ENCODE measurements at places on chromosomes 7 and 10.

GRCh38 chr7:154837087-154837486, 165.8 kb downstream of the PAXIP1 start:
- no peak for DNase-seq

- no peak for DNase-seq
Measured at GRCh38 chr10:22598478-22598877, 115.9 kb downstream of the PIP4K2A start.

GRCh38 chr7:114112806-114113205, 194.0 kb upstream of the PPP1R3A start:
- no peak for DNase-seq

DNA sequence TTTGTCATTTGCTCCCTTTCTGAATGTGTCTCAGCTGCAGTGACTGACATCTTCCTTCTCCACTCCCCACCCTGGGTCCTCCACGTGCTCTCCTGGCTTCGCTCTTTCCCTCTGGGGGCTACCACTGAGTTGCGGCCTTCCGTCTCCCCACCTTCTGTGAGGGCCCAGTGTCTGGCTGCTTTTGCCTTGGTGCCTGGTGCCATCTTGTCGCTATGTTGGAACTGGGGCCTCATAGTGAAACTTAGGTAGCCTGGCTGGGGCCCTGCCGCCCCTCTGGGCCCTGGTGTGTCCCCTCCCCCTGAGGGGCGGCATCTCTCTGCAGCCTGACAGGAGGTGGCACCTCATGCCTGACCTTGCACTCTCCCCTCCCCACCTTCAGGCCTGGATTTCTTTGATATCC, 144.1 kb downstream of the ANLN start:
- no peak for DNase-seq

DNA sequence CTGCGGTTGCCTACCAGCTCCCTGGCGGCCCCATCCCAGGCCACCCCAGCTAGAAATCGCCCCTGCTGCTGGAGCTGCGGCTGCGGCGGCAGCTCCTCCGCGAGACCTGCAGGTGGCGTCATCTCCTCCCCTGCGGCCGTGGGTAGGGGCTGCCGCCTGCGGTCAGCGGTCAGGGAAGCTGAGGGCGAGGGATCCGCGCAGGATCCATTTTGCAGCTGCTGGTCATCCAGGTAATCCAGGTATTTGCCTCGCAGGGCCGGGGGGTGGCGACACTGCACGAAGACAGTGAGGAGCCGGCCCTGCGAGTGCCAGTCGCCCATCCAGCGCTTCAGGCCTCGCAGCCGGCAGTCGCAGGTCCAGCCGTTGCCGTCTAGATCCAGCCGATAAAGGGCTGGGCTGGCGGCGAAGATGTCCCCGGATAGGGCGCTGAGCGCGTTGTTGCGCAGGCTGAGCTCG, 1.5 kb downstream of the TRIL start:
- DNase-seq, result peak; percentile 42

DNA sequence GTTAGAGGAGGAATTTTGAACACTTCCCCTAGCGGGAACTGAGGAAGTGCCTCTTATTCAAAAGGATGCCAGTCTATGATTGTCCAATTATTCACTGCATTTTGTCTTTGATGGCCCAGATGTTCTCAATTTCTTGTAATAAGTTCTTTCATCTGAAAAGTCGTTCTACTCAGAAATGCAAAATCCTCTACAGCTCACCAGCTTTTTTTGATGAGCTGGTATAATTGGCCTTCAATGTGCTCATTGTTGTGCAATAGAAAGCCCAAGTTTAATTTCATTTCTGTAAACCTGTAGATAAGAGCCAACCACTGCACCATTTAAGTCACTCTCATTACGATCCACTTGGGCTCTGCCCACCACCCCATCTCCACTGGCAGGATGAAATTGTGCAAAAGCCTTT, 978.7 kb upstream of the AUTS2 start:
- DNase-seq, result no peak

DNA sequence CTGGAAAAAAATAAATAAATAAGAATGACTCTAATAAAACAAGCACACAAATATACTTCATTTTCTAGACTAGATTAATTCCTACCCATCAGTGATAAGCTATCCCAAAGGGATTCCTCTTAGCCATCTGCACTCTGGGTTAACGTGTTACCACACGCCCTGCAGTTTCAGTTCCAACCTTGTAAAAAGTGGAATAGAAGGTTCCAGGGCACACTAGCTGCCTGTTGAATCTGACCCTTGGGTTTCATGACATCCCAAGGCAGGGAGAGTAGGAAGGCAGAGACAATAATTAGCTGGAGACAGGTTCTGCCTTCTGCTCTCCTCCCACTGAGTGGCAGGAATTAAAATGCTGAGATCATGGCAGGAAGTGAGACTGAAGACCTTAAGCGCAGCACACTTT, 33.5 kb downstream of the SLC37A3 start:
- no peak for DNase-seq

DNA sequence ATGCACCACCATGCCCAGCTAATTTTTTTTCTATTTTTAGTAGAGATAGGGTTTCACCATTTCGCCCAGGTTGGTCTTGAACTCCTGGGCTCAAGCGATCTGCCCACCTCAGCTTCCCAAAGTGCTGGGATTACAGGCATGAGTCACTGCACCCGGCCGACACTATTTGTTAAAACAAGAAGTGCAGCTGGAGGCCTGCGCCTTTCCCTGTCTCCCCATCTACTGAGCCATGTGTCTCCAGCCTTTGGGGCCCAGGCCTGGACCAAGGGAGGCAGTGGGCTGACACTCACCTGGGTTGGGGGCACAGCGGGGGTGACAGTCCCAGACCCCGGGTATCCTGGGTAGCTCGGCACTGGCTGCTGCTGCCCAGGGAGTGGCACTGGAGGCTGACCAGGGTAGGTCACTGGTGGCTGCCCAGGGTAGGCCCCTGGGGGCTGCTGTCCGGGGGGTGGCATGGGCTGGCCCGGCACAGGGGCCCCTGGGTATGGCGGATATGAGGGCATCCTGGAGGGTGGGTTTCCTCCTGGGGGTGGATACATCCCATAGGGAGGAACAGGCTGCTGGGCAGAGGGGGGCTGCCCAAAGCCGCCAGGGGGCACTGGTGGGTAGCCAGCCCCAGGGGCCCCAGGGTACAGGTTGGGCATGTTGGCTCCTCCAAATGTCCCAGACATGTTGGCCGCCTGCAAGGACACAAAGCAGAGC, 36.3 kb downstream of the PLAC9 start:
- no peak for DNase-seq

GRCh38 chr10:51878695-51879094, 179.3 kb upstream of the CSTF2T start:
- DNase-seq, result no peak

- DNase-seq, result no peak
Measured at GRCh38 chr7:4115941-4116610, 566.0 kb upstream of the FOXK1 start.

DNA sequence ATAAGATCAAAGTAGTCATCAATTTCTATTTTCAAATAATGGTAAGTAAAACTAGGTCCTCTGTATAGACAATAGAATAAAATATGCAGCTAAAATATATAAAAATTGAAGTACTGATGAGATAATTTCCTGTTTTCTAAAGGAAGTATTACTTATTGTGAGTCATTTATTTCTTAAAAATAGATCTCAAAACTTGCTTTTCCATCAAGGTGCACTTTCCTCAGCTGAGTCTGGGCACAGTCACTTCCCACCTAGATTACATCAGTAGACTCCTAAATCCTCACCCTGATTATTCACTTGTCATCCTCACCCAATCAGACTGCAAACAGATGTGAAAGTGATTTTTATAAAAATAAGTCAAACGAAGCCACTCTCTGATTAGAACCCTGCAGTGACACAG, 211.5 kb downstream of the POM121L12 start:
- DNase-seq, result no peak

DNA sequence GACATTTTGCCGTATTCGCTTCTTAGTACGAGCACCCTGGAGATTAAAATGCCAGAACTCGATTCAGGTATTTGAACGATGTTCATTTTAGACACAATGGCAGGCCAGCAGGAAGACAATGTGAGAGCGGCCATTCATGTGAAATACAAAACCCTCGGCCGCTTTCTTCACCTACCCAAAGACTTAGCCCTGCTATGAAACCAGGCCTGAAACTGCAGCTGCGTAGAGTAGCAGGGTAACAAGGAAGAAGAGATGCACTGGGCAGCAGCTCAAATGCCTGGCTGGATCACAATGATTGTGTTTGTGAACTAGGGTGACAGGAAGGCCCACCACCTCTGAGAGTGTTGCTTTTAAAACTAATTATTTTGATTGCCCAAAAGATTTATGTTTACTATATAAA, 234.8 kb downstream of the TRIL start:
- DNase-seq, result no peak

DNA sequence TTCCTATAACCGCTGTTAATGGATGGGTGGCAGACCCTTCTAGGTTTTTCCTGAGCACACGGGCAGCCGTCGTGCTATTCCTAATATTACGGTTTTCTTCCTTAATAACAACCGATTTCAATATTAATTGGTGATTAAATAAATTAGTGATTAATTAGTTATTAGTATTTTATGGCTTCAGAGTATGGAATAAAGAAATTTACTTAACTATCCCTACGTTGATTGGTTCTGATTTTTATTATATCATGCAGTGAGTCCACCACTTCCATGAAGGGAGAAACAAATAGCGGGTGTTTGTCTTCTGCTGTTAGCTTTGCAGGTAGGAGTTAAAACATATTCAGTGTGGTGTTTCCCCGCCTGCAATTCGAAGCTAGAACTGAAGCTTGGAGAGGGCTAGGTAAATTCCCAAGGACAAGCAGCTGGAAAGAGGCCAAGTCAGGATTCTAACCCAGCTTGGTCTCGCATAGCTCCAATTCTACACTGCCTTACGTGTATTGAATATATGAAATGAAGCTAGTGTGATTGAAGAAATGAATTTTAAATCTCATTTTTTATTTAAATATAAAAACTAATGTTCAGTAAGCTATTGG, 928 bp upstream of the CSTF2T start:
- DNase-seq, result peak; percentile 42

- DNase-seq, result no peak
Measured at GRCh38 chr10:13820119-13820963, 233.6 kb downstream of the PRPF18 start.

DNA sequence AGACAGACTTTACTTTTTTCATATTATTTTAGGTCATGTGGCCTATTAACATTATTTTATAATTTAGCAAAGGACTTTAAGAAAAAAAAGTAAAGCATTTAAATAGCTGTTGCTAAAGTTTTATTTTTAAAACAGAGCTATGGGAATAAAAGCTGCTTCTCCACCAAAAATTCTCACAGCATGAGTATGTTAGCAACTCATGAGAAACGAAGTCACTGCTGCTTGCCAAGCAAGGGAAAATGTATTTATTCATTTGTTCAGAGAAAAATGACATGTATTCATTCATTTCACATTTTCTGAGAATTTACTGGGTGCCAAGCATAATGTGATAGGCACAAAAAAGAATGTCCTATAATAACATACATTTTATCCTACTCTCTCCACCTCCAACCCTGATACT, 5.1 kb downstream of the LRRC72 start:
- DNase-seq, result no peak

- no peak for DNase-seq
Measured at GRCh38 chr10:96651998-96652431, 65.2 kb upstream of the TM9SF3 start.

DNA sequence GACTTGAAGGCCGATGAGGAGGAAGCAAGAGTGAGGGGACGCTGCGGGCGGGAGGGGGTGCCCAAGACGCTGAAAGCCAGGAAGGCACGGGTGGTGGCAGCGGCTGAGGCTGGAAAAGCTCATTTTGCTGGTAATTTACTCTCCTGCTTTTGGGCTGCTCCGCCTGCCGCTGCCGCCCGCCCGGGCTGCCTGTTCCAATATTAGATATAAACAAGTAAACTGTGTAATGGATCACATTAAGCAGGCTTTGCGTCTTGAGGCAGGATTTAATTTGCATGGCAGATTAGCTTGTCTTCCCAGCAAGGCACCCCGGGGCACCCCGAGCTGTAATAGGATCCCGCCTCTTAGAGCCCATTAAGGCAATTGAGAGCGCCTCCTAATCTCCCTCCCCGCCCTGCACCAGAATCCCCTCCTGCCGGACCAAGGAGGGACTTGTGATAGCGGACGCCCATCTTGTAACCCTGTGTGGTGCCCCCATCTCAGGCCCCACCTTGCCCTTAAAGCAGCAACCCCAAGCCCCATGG, 46.1 kb upstream of the SLF2 start:
- DNase-seq, result no peak

- peak; percentile 37 for DNase-seq
Measured at GRCh38 chr10:29895456-29895855, 163.9 kb downstream of the JCAD start.

- no peak for DNase-seq
Measured at GRCh38 chr10:129416956-129417765, 49.9 kb upstream of the MGMT start.

- no peak for DNase-seq
Measured at GRCh38 chr10:77212632-77213031, 425.0 kb downstream of the KCNMA1 start.

DNA sequence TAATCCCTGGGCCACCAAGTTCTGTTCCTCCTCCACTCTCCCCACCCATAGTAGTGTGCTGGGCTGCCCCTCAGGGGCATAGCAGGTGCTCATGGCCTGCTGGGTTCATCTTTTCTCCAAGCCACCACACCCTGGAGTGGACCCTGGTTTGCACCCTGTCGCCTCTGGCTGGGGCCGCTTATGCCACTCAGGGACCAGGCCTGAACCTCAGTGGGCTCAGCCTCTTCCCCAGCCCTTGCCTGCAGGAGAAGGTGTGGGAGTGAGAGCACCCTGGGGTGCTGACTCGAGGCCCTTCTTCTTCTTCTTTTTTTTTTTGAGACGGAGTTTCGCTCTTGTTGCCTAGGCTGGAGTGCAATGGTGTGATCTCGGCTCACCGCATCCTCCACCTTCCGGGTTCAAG, 10.2 kb downstream of the CLIP2 start:
- no peak for DNase-seq

DNA sequence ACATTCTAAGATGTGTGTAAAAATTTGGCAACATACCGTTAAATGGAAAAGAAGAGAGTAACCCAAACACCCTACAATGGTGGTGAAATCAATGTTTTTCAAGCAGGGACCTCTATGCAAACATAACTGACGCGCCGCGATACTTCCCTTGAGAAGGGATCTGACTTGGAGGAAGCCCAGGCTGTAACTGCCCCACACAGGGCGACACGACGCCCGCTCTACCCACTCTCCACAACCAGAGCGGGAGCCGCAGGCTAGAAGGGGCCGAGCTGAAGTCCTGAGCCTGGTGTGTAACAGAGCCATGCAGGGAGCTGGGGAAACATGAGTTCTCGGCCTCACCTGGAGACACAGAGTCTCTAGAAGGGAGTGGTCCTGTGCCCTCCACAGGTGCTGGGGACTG, 120.2 kb downstream of the FAM53B start:
- DNase-seq, result no peak

GRCh38 chr10:17645621-17646345, 1.8 kb downstream of the STAM start:
- DNase-seq, result no peak

DNA sequence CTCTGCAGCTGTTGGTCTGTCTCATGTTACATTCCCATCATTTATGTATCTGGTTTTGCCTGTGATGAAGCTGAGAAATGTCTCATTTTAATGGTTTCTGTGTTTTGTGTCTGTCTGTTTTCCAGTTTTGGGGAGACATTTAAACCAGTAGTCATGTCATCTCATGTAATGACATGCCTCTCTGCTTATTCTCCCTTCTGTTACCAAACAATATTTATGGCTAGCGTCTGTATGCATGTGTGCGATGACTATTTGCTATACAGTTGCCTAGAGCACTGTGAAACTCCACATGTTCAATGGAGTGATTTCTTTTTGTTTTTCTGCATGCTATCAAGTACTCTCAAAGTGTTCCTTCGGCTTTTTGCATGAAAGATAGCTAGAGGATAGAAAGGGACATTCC, 132.0 kb downstream of the ST7 start:
- no peak for DNase-seq
